A673 (cell line): ENCODE measurements at places on chromosomes 13 and 19. TPM values are rescaled to one million over a fixed set of nuclear protein-coding genes. Genes with fewer than 3 reads are reported as not detected.

ZNF460 gene
- total RNA-seq = 53.3 and 58.4 TPM in 2 replicates

IL12RB1 gene
- not detected in 2 replicates for total RNA-seq

APLP1 gene
- 13.9 and 14.9 TPM in 2 replicates for total RNA-seq

SPACA4 gene
- not detected in 2 replicates for total RNA-seq

PDX1 gene
- total RNA-seq = not detected in 2 replicates

CD177 gene
- not detected in 2 replicates for total RNA-seq

ZNF813 gene
- total RNA-seq = 5.6 and 8.0 TPM in 2 replicates

APOE gene
- total RNA-seq = 9.4 and 10.4 TPM in 2 replicates

ZNF534 gene
- total RNA-seq = not detected in 2 replicates

PNMA8B gene
- total RNA-seq = 0.75 and 0.81 TPM in 2 replicates

F10 gene
- total RNA-seq = not detected in 2 replicates

APC2 gene
- total RNA-seq = 1.3 and 1.9 TPM in 2 replicates

PRSS57 gene
- not detected in 2 replicates for total RNA-seq

PLIN5 gene
- 3.0 and 6.8 TPM in 2 replicates for total RNA-seq

ACER1 gene
- total RNA-seq = not detected in 2 replicates
